Mesenteric fat pad (tissue), 1 donor: ENCODE measurements at places on chromosomes 4 and X.

- DNase-seq, result no peak
These were observed 93.3 kb downstream of the YIPF7 start for GRCh38 chr4:44558031-44558605.

DNA sequence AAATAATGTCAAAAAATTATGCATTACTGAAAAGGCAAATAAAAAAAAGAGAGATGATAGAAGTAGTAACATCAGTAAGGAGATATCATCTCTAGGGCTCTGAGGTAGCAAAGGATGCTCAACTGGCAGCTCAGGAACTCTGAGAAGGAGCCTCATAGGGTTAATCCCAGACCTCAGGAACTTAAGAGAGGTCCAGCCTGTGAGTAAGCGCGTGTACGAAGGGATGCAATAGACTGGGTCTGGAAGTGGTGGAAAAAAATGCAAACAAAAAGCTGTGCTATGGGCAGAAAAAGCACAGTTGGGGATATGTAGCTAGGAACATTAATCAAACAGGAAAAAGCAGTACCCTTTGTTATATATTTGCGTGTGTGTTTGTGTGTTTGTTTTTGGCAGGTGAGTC, 282.0 kb downstream of the GALNTL6 start:
- DNase-seq, result no peak

- no peak for DNase-seq
These were observed 245.6 kb downstream of the TRAM1L1 start for GRCh38 chr4:116839826-116840225.

DNA sequence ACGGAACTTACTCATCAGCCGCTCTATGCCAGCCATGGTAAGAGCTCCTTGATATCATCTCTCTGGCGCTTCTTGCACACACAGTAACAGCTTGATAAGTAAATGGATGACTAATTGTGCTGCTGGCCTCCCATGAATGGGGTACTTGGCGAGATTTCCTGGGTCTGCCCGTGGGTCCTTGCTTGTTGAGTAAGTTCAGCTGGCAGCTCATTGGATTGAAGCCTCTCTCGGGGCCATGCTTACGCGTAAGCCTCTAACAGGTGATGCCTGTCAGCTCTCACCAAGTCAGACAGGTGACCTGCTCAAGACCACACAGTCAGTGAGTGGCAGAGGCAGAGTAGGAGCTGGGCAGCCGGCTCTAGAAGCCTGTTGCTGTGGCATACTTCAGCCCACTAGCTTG, 7.7 kb downstream of the NSG1 start:
- DNase-seq, result no peak

GRCh38 chrX:3134316-3134945, 93.2 kb downstream of the ARSF start:
- no peak for DNase-seq

DNA sequence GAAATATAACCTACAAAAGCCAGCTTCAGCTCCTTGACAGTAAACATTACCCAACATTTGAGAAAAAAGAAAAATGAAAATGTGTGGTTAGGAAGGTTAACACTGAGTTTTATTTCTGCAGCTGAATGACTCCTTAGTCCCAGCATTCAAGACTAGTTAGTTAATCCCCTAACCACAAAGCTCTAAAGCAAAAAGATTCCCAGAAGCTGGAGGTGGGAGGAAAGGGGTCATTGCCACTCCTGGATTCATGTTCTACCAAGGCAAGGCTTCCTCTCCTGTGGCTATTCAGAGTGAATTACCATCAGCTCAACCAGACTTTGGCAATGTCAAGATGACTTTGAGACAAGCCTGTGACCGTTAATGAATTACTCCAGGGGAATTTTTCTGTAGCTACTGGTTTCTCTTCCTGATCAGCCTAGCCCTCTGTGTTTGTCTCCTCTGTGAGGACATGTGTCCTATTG, 63.6 kb downstream of the HADH start:
- DNase-seq, result no peak

DNA sequence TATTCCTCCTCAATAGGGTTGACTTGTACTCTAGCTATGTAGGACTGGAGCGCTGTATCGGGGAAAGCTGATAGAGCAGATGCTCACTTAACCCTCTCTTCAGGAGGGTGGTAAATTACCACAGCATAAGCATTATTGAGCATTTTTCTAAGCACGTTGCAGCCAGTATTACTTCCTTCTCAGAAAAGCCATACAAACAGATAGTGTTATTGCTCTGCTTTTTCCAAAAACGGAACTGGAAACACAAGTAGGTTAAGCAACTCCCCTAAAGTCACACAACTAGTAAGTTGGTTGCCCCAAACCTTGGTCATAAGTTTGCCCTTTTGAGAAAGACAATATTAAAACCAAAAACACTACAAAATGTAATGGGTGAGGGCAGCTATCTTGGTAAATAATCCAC, 73.9 kb downstream of the REELD1 start:
- DNase-seq, result no peak

- no peak for DNase-seq
These were observed 88.3 kb downstream of the AMELX start for GRCh38 chrX:11381464-11381863.

DNA sequence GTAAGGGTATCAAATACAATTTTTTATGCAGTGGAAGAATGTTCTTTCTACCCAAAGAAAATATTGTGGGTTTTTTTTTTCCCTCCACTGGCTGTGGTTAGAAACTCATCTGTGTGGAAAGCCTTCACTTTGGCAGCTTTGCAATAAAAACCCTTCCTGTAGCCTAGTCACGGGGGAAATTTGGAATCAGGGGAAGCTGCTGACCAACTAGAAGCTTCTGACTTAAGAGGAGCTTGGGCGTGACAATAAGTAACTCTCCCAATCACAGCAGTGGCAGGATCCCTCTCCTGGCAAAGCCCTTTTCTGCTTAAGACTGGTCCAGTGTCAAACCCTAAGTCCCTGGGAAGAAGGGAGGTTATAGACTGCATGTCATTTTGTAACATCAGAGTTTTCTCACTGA, 87.9 kb downstream of the LRRC66 start:
- DNase-seq, result no peak

DNA sequence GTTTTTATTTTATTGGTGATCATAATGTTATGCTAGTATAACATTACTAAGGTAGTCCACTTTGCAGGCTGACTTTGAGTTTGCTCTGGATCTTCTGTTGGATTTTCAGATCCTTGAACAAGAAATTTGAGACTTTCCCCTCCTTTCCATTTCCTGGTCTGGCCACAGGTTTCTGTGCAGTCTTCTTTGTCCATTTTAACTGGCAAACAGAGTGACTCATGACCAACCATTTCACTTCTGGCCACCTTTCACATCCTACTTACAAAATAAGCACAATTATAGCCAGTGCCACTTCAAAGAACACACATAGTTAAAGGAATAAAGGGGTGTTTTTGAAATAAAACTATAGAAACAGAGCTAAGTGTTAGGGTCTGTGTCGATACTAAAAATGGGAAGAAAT, 8.4 kb downstream of the ANK2 start:
- DNase-seq, result no peak

DNA sequence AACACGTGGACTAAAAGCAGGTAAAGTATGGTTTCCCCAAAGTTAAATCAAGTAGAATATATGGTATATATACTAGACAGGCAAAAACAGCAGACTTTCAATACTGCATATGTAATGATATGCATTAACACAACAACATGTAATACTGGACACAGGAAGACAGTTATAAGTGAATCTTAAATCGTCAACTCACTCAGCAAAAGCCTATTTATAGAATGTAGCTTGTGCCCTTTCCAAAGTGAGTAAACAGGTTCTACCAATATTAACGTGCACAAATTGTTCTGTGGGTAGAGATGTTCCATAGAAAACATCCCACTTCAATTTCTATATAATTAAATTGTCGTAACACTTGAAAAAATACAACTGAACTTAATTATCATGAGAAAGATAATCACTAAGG, 30.6 kb downstream of the FAM241A start:
- DNase-seq, result no peak

DNA sequence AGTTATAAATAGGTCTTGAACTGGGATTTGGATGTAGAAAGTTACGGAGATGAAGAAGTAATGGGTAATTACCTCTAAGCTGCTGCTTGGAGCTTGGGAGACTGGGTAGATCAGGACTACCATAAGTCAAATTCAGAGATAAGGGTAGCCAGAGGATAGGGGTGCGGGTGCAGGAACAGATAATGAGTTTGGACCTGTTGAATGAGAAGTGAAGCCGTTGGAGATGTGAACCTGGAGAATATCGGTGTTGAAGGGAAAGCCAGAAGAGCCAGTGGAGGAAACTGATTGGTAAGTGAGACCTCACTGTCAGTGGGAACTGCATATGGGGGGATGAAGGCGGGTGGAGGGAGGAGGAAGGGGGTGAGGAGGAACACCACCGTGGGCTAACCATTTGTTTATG, 618 bp upstream of the FOXO4 start:
- DNase-seq, result no peak

- DNase-seq, result no peak
These were observed 443.9 kb downstream of the GPAT3 start for GRCh38 chr4:83979773-83980172.

DNA sequence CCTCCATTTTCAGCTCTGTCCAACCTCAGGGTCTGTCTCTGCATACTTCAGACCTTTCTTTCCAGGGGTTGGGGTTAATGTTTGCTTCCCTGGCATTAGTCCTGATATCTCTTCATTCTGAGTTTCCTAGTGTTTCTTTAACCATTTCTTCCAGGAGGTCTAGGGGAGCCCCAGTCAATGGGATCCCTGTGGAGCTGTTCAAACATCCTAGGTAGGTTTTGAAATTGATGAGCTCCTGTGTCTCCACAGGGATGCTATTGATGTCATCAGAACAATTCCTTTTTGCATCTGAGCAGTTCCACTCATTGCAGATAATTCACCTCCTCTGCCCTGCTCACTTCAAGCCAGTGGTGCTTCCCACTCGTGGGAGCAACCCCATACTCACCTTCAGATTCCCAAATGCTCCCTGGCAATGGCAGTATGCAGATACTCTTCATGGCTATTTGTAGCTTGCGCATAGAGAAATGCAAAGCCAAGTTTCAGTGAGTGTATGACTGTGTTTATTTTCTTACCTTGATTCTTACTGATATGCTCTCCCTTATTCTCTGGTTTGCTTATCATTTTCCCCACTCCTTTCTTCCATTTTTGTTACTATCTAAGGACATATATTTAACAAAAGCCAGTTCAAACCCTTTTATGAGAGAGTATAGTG, 33.7 kb upstream of the LIMCH1 start:
- DNase-seq, result no peak

- no peak for DNase-seq
These were observed 95.8 kb upstream of the IL13RA1 start for GRCh38 chrX:118631586-118631985.

GRCh38 chrX:49761481-49761880, 65.7 kb upstream of the PAGE1 start:
- no peak for DNase-seq

- no peak for DNase-seq
These were observed 229.9 kb upstream of the CPEB2 start for GRCh38 chr4:14772388-14772787.

DNA sequence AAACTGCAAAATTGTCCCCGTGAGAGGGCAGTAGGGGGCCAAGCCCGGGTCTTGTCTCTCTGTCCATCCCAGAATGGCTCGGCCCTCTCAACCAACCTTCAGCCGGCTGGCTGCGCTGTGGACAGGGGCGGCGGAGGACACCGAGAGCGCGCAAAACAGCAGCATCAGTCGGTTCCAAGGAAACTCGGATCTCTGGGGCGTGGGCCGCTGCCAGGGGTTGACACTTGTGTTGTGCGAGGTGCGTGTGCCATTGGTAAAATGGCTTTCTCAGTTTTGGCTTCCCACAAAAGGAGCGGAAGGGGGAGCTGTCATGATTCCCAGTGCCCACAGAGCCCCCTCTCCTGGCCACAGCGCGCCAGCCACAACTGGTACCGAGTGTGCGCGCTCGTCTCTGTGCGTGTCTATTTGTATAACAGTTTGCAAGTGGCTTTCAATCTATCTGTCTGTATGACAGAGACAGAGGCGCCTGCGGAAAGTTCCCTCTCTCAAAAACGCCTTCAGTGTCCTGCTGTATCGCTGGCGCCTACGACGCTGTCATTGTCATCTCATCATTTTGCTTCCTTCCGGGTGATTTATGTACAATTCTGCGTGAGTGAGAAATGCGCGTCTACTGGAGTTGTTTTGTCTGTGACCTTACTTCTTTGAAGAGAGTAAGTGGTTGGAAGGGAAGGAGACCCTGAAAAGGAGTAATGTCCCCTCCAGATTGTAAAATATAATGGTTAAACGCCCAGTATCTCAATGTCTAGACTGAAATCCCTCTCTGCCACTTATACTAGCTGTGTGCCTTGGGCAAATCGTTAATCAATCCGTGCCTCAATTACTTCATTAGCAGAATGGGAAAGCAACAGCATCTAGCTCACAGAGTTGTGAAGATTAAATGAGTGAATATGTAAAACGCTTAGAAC, 1.8 kb downstream of the DKK2 start:
- no peak for DNase-seq

- DNase-seq, result no peak
These were observed 104.1 kb downstream of the ZAR1 start for GRCh38 chr4:48594180-48594579.

GRCh38 chrX:31130457-31131220, 58.8 kb upstream of the FTHL17 start:
- DNase-seq, result no peak

DNA sequence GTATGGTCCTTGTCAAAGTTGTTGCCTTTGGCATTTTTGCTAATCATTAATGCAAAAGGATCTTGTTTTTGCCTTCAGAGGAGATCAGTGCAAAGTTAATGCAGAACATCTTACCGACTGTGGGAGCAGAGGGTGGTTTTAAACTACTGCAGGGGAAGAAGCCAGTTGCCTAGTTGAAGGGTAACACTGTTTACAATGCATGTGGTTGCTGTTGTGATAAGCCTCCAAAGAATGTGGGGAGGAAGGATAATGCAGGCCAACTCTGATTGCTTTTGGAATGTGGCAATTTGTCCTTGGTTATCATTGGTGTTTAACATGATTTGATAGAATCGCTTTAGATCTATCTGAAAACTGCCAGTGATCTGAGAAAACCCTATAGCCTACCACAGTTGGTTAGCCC, 204.3 kb upstream of the TLL1 start:
- no peak for DNase-seq

DNA sequence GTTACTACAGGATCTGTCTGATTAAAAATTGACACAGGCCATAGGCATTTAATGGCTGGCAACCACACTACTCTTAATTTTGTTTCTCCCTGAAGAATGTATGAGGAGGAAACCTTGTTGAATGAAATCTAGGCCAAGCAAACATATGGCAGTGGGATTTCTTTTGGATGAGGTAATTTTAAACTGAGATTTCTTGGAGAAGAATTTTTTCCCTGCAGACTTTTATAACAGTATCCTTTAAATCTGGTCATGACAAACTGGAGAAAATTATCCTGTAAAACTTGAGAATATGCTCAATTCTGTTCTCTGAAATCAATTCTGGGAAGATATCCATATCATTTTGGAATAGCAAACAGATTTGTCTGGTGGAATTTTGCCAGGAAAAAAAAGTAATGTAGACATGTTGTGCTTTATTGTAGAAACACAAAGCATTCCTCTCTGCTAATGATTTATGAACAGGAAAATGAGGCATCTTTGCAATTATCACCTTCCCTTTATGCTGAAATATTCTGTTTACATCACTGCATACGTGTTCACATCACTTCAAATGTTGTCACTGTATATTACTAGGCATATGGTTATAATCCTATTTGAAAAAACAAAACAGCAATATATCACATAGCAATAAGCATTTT, 108.3 kb upstream of the ARSJ start:
- no peak for DNase-seq

- DNase-seq, result no peak
These were observed 79.5 kb downstream of the PRKG2 start for GRCh38 chr4:81135501-81135900.

- DNase-seq, result no peak
These were observed 274.4 kb downstream of the DCTD start for GRCh38 chr4:182642831-182643230.
